ENCODE measurements at places on chromosomes 7 and 10. TPM values are rescaled to one million over a fixed set of nuclear protein-coding genes. Genes with fewer than 3 reads are reported as not detected.

Gene IGF2BP3
- not detected for total RNA-seq

- peak; percentile 52 for DNase-seq
Observed at GRCh38 chr10:95459446-95460045, 101.6 kb downstream of the SORBS1 start.

DNA sequence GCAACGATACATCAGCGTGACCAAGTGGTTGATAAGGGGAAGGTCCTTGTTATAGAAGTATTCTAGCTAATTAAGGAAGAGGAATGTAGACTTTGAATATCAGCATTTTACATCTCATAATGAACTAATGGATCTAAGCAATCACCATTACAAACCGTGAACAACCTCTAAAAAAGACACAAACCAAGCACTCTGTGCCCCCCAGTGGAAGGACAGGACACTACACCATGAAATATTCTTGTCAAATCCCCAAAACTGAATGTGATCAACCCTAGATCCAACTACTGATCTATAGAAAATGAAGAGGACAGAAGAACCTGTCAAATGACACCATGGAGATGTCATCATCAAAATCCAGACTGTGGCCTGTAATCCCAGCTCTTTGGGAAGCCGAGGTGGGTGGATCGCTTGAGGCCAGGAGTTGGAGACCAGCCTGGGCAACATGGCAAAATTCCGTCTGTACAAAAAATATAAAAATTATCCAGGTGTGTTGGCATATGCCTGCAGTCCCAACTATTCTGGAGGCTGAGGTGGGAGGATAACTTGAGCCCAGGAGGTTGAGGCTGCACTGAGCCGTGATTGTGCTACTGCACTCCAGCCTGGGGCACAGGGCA is 111.3 kb upstream of the CARD11 start:
- no peak for DNase-seq

DNA sequence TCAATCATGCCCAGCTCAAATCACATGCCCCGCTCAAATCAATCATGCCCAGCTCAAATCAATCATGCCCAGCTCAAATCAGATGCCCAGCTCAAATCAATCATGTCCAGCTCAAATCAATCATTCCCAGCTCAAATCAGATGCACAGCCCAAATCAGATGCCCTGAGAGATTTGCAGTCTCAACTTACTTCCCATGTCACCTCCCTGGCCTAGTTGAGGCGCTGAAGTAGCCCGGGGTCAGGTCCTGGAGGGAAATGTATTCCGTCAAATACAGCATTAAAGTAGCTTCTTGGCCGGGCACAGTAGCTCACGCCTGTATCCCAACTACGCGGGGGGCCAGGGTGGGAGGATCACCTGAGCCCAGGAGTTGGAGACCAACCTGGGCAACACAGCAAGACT is 15.7 kb upstream of the PRKAR1B start:
- DNase-seq, result no peak

- DNase-seq, result no peak
Observed at GRCh38 chr7:156568258-156568657, 72.3 kb upstream of the RNF32 start.

- no peak for DNase-seq
Observed at GRCh38 chr10:59970396-59971368, 64.3 kb upstream of the CCDC6 start.

Gene CCL24
- total RNA-seq, result not detected

DNA sequence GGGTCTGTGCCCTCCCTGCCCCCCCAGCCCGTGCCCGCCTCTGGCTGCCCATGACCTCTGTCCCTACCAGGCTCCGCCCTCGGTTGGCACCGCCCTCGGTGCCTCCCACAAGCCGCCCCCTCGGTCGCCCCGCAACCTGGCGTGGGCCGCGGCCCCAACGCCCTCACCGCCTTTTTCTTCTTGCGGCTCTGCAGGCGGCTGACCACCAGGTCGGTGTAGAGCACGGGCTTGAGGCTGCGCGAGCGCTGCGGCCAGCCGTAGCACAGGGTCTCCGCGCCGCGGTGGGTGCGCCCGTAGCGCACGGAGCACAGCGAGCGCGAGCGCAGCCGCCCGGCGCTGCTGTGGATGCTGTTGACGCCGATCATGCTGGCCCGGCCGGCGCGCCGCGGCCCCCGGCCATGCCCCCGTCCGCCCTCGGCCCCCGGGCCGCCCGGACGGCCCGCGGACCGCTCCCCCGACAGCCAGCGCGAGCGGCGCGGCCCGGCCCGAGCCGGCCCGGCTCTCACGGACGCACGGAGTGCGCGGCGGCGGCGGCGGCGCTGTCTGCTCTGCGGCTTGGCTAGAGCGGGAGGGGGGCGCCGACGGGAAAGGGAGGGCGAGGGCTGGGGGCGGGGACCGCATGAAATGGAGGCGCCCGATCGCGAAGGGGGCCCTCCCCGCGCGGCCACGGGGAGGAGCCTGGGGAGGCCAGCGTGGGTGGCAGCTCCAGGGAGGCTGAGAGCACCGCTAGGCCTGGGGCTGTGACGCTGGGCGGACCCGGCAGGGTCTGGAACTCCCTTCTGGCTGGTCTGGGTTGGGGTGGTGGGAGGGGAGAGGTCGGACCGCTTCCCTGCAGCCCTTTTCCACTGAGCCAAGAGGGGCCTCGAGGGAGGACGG is 9.6 kb downstream of the PSD start:
- peak; percentile 78 for DNase-seq

DNA sequence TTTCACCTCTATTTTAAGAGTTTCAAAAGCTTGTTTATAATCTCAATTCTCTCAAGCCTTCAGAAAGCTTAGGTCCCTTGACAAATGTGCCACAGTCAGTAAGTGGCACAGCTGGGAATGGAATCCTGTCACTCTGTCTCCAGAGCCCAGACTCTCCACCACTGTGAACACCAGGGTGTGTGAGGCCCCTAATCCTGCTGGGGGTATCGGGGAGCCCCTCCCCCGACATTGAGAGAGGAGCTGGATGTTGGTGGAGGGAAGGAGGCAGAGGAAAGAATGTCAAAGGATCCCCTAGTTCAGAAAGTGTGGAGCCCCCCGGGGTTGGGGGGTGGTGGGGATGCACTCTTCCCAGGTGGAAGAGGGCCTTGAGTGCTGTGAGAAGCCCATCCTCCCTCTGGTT is 133.8 kb upstream of the YAE1 start:
- no peak for DNase-seq

- DNase-seq, result no peak
Observed at GRCh38 chr7:90681336-90682022, 85.4 kb downstream of the CDK14 start.

Gene GPR26
- total RNA-seq, result not detected

Gene AFAP1L2
- 28.4 TPM for total RNA-seq

GRCh38 chr7:5421714-5422395 is 1.8 kb downstream of the TNRC18 start:
- DNase-seq, result peak; percentile 67

- DNase-seq, result no peak
Observed at GRCh38 chr10:24344279-24344678, 135.3 kb downstream of the KIAA1217 start.

GRCh38 chr7:35253710-35254495 is at the start of gene TBX20:
TBX20 (minus strand) TSS chr7:35254100; CDS start chr7:35253620, 480 bp downstream.
- DNase-seq, result no peak

- DNase-seq, result no peak
Observed at GRCh38 chr7:53624356-53624755, 588.9 kb downstream of the POM121L12 start.

DNA sequence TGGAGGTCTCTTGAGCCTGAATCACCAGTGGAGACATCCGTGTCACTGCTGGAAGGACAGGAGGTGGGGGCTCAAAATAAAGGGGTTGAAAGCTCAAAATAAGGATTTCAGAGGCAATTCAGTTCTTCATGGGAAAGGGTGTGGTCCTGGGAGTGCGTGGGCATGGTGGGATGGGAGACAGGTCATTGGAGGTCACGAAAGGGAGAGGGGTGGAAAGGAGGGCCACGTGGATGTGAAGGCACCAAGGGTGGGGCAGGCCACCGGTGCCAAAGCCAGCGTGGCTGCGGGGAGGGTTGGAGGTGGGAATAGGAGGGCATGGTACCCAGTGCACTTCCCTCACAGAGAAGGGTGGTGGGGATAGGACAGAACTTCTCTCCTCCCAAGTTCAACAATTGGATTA is 59.7 kb downstream of the HTR5A start:
- no peak for DNase-seq

Data from uterus (tissue), 4 donors.